ENCODE measurements at places on chromosomes 11 and 22.

DNA sequence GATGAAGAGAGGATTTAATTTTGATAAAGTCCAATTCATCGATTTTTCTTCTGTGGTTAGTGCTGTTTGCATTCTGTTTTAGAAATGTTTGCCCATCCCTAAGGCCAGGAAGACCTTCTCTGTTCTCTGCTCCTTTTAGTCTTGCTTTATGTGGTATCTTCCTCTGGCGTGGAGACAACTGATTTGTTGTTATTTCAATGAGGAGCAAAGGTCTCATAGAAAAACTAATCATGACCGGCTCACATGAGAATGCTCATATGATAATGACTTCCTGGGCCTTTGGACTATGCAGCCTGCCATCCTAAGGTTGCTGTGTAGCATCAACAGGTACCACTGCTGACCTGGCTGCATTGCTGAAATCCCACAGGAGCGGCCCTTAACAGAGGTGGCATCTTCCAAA lies 19.8 kb downstream of the SCGB1A1 start:
- DNase-seq: no peak

DNA sequence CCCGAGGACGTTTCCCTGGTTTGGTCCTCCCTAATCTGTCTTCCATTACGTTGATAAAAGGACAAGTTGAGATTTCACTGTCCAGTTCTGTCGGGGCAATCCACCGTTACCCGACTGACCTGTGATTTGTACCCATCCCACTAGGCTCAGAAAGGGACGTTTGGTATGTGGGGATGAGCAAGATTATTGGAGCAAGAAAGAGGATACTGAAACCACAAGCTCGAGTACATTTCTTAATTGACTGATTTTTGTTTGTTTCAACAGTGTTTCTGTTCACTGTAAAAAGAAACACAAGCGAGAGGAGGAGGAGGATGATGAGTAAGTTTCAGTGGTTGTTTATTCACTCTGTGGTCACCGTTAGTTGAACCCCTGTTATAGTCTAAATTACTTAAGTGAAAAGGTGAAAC lies 969 bp downstream of the CCDC117 start:
- no peak for DNase-seq

DNA sequence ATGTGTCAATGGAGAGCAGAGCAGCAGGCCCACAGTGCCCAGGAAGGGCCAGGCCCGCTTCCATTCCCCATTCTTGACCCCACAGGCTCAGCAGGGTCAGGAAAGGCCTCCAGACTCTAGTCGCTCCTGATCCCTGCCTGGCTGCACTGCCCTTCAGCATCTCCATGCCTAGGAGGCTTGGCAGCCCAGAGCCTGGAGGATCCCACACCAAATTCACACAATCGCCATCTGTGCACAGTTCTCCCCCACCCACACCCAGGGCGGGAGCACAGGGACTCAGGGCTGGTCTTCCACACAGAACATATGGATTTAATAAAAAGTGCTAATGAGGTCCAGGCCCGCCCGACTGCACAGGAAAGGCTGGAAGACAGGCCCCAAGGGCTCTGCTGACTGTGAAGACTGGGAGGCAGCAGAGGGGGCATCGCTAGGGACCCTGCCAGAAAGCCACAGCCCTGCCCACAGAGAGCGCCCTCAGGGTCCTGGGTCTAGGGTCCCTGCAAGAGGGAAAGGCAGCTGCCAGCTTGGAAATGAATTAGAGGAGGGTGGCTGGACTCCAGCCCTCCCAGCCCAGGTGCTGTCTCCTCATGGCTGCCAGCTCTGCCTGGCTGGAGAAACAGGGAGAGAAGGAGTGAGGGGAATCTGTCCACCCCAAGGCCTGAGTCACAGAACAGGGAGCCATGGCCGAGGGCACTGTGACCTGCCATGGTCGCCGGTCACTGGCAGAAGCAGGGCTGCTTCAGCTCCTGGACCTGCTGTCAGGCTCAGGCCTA lies 39.7 kb downstream of the DKK3 start:
- no peak for DNase-seq

GRCh38 chr11:2584812-2585565 lies 114.8 kb downstream of the KCNQ1OT1 start:
- no peak for DNase-seq

GRCh38 chr11:66467756-66468155 lies 1.1 kb downstream of the PELI3 start:
- DNase-seq: peak; percentile 89

Data from HT-29 (cell line).